Iris pigment epithelial cell (primary cell): ENCODE measurements at places on chromosomes 6 and 20.

DNA sequence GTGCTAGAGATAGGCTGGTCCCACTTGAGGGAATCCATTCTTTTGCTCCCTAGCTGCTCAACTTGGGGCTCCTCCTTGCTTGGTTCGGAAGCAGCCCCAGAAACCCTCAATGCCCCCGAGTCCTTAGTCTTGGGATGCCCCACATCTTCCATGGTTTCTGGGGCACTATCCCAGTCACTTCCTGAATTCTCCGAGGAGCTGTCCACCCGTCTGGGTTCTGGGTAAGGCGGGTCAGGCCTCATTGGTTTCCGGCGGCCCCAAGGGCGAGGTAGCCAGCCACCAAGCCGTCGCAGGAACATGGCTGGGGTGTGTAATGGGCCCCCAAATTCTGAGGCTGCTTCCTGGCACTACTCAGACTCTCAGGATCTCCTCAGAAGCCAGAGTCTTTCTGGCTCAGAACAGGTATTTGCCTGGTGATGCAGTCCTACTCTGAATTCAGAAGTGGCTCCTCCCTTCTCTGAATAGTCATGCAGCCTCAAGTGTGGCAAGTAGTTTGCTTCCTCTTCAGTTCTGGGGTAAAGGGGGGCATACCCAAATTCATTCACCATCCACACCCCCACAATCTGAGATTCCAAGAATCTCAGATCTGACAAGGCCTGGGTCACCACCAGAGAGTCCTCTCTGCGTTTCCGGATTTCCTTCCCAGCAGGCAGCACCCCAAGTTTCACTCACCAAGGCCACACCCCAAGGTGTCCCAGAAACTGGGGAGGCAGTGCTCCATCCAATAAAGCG lies 763 bp downstream of the C6orf47 start:
- DNase-seq, result peak; percentile 36

- DNase-seq, result no peak
Observed at GRCh38 chr20:22507240-22507961, 77.0 kb downstream of the FOXA2 start.

GRCh38 chr6:13472976-13473767 lies 14.2 kb downstream of the GFOD1 start:
- no peak for DNase-seq

- no peak for DNase-seq
Observed at GRCh38 chr6:168170841-168171601, 92.0 kb upstream of the FRMD1 start.

DNA sequence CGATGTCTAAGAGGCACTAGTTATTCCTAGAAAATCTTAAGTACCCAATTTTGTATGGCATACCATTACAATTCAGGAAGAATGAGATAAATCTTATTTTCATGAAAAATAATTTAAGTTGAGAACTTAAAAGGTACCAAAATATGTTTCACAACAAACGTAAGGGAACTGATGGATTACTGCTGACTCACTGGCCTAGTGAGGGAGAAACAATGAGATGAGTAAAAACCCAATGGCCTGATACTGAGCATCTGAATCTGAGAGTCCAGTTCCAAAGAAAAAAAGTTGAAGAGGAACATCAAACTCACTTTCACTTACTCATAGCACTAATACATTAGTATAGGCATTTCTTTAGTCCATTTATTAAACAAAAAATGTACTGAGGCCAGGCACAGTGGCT lies 56.0 kb downstream of the MDN1 start:
- DNase-seq, result peak; percentile 79

GRCh38 chr6:30687659-30688431 lies 1.4 kb upstream of the PPP1R18 start:
- peak; percentile 44 for DNase-seq

DNA sequence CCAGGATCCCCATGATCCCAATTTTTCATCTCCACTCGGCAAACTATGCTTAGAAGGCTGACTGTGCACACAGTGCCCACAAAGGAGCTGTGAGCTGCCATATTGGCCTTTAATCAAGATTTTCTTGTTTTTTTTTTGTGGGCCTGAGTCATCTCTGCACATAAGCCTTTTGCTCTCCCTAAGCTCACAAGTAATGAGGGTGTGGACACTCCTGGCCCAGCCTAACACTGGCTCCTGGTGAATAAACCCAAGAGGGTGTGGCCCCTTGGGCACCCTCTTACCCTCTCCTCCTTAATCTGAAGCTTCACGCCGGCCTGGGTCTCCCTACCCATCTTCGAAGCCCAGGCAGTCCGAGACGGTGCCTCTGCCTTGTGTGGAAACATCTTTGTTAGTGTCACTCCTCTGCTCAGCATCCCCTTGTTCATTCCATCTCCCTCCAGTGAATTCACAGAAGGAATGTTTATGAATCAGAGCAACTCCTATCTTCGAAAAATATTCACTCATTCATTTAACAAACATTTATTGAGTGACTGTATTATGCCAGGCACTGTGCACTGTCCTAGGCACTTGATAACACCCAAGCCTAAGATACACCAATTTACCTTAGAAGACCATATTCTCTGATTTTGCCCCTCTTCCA lies 22.2 kb upstream of the MRPS10 start:
- peak; percentile 56 for DNase-seq

DNA sequence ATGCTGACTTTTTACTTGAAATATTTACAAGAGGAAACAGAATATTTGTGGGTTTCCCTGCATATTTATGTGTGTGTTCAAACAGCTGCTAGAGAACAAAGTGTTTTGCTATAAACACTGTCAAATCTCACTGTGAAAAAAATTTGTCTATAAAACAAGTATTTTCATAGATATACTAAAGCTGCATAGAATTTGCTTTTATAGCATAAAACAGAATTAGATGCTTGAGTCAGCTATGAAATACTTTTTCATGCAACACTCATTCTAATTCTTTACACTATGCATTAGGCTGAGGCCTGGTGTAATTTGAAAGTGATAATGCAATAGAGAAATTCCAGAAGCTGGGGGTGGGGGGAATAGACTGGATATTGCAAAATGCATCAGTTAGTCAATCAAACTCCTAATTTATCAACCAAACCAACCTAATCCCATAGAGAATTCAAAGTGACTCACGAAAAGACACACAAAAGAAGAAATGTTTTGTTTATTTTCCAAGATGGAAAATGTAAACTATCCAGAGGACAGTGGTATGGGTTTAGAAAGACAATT lies 148.2 kb downstream of the LAMA2 start:
- peak; percentile 82 for DNase-seq

DNA sequence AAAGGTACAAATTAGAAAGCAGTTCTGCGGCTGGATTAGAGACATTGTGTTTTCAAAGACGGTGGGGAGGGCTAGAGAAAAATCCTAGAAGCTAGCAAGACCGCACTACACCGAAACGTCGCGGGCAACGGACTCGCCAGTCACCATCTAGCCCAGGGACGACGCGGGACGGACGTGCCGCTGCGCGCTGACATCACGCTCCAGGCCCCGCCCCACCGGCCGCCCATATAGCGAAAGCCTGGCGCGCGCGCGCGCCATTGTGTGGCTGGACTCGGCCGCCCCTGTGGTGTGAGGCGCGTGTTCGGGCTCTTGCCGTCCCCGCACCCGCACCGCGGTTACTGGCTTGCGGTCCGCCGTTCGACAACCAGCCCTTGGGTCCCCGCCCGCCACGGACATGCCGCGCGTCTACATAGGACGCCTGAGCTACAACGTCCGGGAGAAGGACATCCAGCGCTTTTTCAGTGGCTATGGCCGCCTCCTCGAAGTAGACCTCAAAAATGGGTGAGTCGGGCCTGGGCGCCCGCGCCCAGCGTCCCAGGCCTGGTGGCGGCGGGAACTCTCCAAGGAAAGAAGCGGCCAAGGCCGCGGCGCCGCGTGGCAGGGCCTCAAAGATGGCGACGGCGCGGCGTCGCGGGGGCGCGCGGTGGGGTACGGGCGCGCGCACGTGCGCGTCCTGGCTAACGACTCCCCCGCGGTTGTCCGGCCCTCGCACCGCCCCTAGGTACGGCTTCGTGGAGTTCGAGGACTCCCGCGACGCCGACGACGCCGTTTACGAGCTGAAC lies at the start of gene SRSF6:
SRSF6 (plus strand) TSS at position 257 of the 782 bp plus-strand sequence; CDS start at position 395, 138 bp downstream.
- DNase-seq, result peak; percentile 90

GRCh38 chr20:36248836-36249235 lies 12.6 kb downstream of the AAR2 start:
- DNase-seq, result no peak

GRCh38 chr6:133610971-133611370 lies 277.9 kb upstream of the TCF21 start:
- no peak for DNase-seq

- no peak for DNase-seq
Observed at GRCh38 chr6:135014353-135014832, 40.2 kb downstream of the HBS1L start.

DNA sequence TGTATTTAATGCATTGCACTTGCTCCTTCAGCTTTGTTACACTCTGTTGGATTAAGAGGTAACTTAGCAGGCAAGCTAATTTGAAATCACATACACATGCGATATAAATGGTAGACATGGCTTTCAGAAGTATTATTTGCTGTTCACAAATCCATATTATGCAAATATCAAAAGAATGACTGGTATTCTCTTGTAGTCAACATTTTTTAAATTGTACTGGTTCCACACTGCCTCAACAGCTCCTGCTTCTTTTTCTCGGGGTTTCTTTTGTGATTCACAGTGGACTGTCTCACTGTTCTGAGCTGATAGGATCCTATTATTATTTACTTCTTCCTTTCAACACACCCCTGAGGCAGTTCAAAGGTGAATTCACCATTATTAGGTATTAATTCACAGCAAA lies 927.4 kb downstream of the KIF16B start:
- peak; percentile 4 for DNase-seq

DNA sequence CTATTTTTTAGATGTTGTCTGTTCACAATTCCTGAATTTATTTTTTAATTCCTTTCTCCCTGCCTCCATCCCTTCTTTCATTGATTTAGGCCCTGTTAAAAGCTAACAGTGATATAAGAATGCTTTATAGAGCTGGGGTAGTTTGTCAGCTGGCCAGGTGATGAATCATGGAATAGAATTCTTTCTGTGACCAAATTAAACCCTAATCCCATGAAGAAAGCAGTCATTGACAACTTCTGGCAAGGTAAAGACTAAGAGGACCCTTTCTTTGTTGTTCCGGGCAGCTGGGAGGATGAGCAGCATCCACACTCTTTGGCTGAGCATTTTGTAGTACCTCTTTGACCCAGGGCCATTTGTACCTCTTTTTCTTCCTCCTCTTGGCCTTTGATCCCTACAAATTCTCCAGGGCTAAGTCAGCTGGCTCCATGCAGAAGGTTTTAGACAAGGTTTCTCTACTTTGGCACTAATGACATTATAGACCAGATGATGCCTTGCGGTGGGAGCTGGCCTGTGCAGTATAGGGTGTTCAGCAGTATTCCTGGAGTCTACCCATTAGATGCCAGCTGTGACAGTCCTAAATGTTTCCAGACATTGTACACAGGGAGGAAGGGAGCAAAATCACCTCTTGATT lies 102.9 kb downstream of the SLX4IP start:
- DNase-seq, result peak; percentile 61

DNA sequence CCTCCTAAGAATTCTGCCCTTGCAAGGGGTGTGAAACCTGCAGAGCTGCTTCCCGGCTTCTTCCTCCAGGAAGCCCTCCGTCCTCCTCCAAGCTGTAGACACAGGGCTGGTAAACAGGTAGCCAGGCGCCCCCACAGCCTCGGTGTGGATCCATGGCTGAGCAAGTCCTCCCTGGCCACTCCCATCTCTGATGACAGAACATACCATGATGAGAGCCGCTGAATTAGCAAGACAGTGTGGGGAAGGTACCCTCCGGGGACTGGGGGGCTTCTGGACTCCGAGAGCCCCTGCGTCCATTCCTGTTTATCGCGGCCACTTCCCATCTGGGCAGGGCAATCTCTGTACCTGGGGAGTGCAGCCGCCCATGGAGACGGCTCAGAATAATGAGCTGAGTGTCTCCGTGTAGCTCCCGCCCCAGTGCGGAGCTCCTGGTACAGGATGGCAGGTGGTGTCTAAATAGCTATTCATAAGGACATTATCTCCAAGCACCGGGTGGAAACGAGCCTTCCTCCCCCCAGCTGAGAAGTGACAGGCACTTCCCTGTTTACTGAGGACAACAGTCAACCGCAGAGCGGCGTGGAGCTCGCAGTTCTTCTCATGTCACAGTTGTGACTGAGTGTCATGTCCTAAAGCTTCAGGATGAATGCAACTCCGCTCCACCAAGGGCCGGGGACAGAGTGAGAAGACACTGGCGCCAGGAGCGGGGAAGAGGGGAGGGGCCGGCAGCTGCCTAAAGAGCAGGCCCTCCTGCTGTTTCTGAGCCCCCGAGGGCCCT lies 22.7 kb upstream of the NTSR1 start:
- DNase-seq, result no peak

- DNase-seq, result peak; percentile 10
Observed at GRCh38 chr6:112833581-112834131, 486.5 kb downstream of the RFPL4B start.

GRCh38 chr20:36439040-36439730 lies 102.1 kb upstream of the MYL9 start:
- peak; percentile 34 for DNase-seq

GRCh38 chr20:43798291-43799149 lies 71.7 kb upstream of the GTSF1L start:
- no peak for DNase-seq

DNA sequence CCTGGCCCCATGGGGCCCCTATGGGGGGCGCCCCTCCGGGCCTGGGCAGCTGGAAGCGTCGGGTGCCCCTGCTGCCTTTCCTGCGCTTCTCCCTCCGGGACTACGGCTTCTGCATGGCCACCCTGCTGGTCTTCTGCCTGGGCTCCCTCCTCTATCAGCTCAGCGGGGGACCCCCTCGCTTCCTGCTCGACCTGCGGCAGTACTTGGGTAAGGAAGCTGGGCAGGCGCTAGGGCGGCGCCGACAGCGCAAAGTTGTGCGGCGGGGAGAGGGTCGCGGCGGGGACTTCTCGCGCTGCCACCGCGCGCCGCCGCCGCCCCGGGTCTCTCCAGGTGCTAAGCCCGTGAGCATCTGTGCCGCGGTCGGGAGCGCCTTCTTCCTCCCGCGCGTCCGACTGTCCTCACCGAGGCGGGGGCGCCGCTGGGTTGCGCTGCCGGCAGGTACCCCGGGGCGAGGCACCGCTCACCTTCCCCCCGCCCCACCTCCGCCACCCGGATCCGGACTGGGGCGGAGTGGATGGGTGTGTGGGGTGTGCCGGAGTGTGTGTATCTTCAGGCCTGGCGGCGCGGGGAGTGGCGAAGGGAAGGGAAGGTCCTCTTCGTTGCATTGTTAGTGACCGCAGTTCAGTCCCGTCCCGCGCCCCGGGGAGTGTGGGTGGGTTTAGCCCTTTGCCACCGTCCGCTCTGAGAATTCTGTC lies 788 bp downstream of the UST start:
- DNase-seq, result peak; percentile 45

GRCh38 chr6:22368794-22369193 lies 72.0 kb upstream of the PRL start:
- DNase-seq, result no peak
